KBM-7 (cell line): ENCODE measurements at places on chromosomes 6 and 20.

- DNase-seq = peak; percentile 4
Measured at GRCh38 chr6:18477301-18477941, 90.3 kb downstream of the RNF144B start.

DNA sequence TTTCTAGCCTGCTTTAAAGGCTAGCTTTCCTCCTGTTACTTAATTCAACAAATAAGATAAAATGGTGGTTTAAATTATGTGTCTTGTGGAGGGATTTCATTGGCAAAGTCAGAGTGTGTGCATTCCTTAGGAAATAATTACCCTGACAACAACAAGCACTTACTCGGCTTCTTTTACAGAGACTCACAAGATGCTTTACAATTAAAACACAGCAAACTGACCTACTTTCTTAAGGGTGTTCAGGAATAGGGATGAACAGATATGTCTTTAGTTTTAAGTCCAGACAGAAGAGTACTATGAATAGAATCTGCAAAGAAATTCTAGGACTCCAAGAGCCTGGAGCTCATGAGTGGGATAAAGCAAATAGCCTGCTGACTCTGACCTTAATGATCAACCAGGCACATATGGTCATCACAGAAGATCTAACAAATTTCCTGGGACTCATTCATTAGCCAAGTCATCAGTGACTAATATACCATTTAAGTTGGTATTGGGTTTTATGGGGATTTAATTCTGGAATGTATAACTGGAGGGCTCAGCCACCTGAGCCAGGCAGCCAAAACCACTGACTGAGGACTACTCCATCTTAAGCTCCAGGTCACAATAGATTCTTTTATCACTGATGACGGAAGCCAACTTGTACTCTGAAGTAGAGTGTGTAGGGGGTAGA, 161.8 kb upstream of the RIMS1 start:
- no peak for DNase-seq

- no peak for DNase-seq
Measured at GRCh38 chr6:119669221-119669620, 319.7 kb upstream of the MAN1A1 start.

DNA sequence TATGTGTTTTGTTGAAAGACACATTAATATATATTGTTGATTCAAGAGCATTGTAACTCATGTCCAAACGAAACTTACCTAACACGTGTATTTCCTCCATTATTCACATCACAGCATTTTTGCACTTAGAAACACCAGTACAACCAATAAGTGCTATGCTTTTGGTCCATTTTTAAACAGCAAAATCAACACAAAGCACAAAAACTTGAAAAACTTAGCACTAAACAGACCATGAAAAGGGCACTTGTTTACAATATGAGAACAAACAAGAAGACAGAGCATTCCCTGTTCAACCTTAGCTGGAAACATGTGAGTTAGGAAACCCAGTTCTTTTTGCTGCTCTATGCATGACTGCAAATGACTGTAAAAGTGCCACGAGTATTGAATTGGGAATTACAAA, 9.6 kb downstream of the GLYATL3 start:
- DNase-seq = no peak

- peak; percentile 35 for DNase-seq
Measured at GRCh38 chr6:75210885-75211739, 5.3 kb upstream of the COL12A1 start.

- DNase-seq = no peak
Measured at GRCh38 chr20:53195876-53196610, 223.9 kb downstream of the TSHZ2 start.
